ENCODE measurements at places on chromosomes 1 and 21.

DNA sequence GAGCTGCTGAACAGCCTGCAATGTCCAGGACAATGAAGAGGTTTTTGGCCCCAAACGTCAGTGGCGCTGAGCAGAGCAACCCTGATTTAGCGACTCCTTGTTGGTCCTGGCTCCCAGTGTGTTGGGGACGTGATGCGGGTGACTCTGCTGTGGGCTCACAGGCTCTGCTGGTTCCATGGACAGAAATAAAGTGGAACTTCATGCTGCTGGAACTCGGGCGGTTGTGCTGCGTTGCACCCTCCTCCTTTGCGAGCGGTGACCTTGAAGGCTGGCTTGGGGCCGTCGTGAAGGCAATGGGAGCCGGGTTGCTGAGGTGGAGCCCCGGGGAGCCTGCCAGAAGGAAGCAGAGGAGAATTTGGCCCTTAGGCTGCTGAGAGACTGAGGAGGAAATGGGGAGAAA is 122.6 kb upstream of the C1orf174 start:
- no peak for DNase-seq

GRCh38 chr1:150966011-150966410 is 8.6 kb downstream of the CERS2 start:
- no peak for DNase-seq

DNA sequence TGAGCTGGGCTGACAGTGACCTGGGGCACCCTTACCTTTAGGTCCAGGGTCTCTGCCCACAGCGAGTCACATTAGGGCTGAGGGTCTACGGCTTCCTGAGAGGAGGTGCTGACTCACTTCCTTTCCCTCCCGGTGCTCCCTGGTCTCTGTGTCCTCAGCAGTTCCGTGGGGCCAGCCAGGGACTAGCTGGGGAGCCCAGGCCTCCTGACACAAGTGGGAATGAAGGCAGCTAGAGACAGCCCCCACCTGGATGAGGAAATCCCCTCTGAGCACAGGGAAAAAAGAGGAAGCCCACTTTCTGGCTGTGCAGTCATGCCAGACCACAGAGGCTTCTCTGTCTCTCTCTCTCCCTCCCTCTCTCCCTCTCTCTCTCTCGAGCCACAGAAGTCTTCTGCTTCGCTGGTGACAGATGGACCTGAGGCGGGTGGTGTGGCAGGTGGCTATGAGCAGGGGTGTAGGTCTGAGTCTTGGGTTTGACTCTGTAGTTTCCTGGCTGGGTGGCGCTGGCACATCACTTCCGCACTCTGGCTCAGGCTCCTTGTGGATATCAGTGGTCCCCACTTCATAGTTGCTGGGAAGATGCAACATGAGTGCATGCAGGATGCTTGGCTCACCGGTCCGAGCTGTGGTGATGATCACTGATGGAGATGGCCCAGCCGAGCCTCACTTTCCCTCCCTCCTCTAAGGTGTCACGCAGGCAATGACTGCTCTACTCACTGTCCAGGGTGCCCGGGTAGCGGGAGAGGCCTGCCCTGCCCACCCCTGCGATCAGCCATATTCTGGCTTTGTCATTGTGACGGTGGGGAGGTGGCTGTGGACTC is 3.5 kb downstream of the SLC66A1 start:
- peak; percentile 44 for DNase-seq

DNA sequence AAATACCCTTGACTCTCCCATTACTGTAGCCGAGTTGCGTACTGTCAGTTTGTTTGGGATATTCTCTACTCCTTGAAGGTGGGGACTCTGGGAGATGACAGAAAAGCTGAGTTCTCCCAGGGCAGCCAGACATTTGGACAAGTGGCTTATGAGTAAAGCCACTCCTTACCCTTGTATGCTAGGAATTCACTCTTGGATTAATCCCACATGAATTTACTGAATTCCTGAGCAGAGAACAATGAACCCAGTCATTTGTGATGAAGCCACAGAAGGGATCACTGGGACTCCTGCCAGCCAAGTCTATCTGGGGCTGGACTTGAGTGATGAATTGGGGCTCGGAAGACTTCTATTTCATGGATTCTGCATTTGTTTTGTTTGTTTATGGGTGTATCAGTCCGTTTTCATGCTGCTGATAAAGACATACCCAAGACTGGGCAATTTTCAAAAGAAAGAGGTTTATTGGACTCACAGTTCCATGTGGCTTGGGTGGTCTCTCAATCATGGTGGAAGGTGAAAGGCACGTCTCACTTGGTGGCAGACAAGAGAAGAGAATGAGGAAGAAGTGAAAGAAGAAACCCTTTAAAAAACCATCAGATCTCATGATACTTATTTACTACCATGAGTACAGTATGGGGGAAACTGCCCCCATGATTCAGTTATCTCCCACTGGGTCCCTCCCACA is 25.1 kb downstream of the C1orf116 start:
- DNase-seq, result no peak

All from suppressor macrophage treated with lipopolysaccharide for 4 hours (primary cell).